Right hindlimb (tissue), 1 donor: ENCODE measurements at places on chromosomes 13 and 19.
A peak's percentile ranks its signal among the peaks of the same experiment; 100 is the strongest.

GRCh38 chr19:48779636-48780035 lies 24.3 kb downstream of the FGF21 start:
- no peak for DNase-seq

- DNase-seq = peak; percentile 96
Measured at GRCh38 chr13:112606109-112607001, 18.4 kb upstream of the TUBGCP3 start.

DNA sequence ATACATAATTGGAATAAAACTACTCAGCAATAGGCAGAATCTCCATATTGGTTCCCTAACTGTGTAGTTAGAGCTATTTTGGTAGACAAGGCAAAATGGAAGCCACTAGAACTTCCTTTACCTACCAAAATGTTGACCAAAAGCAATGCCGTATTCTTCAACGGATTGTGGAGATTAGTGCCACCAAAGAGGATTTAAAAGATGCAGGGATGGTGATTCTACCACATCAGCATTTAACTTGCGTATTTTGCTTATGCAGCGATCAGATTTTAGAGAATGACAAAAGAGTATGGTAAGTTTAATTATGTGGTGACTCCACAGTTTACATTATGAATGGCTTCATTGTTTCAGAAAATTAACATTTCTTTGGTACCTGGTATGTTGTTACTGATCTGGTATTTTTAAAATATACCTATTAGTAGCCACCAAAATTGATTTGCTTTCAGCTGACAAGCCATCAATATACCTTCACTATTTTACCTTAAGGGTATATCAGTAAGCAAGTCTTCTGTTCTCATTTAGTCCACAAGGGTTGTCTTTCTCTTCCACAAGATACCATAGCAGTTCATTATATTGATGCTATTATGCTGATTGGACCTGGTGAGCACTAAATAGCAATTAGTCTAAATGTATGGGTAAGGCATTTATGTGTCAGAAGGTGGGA lies 1910.7 kb upstream of the PRR20A start:
- no peak for DNase-seq

DNA sequence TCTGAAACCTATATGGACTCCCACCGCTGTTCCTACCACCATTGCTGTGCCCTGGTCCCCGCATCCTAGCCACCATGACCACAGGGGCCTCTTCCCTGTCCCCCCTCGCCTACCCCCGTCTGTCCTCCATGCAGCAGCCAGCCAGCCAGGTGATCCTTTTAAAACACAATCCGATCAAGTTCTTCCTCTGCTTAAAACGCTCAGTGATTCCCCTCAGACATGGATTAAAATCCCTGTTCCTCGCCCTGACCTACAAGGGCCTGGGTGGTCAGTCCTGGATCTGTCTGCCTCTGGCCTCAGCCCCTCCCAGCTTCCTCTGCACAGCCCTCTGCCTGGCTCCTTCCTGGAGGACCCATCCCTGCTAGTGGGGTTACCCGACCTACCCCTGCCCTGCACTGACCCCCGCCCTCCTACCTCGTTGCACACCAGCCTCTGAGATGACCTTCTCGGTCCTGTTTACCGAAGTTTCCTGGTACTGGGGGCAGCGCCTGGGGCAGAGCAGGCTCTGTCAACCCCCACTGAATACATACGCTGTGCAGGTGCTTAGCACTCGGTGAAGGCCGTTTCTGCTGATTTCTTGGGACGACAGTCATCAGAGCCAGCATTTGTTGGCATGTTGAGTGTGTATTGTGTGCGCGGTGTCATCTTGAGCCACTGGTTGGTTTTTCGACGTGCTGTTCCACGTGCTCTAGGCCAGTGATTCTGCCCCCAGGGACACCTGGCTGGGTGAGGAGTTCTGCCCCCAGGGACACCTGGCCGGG lies 14.7 kb upstream of the LENG8 start:
- peak; percentile 13 for DNase-seq

DNA sequence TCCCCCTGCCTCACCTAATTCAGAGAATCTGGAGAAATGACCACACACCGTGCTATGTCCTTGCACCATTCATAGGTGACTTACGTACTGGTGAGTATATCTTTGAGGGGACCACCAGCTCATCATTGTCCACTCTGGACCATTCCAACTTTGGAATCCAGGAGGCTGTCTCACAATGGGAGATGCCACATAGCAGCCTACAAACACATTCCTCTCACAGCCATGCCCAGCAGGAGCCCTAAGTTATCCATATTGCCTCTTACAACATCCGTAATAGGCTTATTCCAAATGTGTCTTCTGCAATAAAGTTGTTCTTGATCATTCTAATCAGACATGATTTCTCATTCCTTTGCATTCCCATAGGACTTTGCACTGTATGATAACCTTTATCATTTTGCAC lies 436.7 kb downstream of the EFNB2 start:
- DNase-seq = no peak

GRCh38 chr13:97174638-97175037 lies 47.5 kb upstream of the MBNL2 start:
- DNase-seq = no peak

DNA sequence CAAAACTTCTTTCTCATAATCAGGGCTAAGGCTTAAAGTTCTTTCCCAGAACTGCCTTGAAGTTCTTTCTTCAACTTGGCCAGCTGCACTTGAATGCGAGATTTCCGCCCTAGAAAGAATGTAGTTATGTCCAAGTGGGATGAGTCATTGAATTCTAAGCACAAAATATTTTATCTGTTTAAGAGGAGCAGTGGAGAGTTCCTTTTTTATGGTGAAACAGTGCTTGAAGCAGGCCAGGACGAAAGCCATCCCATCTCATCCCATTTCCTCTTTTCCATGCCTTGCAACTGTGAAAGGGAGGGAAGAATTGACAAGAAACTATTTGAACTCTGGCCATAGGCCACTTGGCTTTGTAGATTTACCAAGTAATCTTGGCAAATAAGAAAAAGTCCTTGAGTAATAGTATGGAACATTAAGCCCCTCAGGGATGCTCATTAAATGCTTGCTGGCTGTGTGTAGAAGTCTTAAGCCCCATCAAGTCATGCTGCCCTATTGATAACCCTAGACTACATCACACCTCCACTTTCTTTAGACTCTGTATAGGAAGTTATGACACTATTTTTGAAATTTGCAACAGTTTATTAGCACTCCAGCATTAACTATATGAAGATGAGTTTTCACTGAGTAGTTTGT lies 174.5 kb downstream of the KCTD12 start:
- DNase-seq = peak; percentile 80

- no peak for DNase-seq
Measured at GRCh38 chr13:53490752-53491151, 462.1 kb downstream of the OLFM4 start.

GRCh38 chr19:4130744-4131438 lies 7.0 kb upstream of the MAP2K2 start:
- no peak for DNase-seq

DNA sequence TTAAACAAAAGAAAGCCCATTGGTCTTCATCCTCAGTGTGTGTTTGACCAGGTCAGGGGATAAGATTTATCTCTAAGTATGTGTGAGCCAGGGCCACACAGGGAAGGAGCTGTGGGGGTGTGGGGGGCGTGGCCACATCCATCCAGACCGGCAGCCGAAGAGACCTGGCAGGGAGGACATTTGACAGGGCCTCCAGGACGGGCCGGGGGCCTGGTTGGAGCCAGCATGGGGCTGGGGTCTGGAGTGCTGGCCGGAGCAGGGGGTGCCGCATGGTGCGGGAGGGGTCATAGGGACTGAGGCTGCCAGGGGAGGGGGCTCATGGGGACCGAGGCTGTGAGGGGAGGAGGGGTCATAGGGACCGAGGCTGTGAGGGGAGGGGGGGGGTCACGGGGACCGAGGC lies 20.4 kb upstream of the GNA15 start:
- no peak for DNase-seq
